NCI-H526 treated with DMSO at 0.1 percent for 48 hours (cell line): ENCODE measurements at places on chromosomes 3 and 15.

DNA sequence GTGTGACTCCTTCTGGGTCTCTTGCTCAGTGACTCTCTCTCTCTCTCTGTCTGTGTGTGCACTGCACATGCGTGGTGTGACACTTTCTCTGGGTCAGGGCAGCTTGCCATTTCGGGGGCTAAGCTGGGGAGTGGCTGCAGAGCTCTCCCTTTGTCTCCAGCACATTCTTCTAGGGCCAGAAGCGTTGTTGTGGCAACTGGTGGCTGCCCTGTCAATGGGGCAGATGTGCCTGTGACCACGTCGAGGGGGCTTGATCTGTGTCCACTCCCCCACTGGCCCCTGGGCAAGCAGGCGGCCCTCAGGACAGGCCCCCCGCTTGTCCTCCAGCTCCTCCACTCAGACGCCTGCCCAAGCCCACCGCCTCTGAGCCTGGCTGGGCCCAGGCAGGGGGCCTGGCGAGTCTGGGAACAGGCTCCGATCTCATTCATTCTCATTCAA, 67.8 kb downstream of the WNT7A start:
- no peak for DNase-seq

- no peak for DNase-seq
Observed at GRCh38 chr15:78570710-78571109, 5.4 kb downstream of the CHRNA5 start.

DNA sequence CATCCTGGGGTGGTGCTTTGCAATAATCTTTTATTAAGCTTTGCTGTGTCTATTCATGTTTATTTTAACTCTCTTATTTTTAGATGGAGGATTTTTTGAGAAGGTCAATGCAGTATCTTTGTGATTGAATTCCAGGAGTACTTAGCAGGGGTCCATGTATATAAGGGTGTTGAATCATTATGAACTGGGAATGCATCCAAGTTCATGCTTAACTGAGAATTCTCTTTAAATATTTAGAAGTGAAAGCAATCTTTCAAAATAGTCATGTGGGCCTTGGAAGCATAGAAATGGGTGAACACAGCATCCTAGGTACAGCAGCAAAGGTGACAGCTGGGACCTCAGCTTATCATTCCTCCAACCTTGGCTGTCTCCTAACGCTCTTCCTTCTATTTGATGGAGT, 27.3 kb downstream of the SPTSSB start:
- no peak for DNase-seq

GRCh38 chr15:77027697-77028450, 32.9 kb downstream of the PSTPIP1 start:
- no peak for DNase-seq

DNA sequence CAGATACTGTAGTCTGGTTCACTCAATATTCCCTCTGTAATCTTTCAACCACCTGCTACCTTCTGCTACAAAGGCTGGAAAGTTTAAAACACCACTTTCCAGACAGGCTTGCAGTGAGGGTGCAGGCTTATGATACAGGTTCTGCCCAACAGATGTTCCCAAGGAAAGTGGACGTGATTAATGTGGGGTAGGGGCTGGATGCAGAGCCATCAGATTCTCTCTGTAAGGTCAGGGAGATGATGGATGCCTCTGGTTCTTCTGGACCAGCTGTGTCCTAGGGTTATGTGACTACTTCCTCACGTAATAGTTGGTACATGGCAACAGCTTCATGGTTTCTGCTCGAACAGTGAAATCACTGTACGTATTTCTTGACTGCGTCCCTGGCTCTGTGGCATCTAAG, 11.1 kb downstream of the GPR176 start:
- DNase-seq: no peak

GRCh38 chr15:23629234-23629805, 18.3 kb downstream of the MAGEL2 start:
- DNase-seq: no peak

DNA sequence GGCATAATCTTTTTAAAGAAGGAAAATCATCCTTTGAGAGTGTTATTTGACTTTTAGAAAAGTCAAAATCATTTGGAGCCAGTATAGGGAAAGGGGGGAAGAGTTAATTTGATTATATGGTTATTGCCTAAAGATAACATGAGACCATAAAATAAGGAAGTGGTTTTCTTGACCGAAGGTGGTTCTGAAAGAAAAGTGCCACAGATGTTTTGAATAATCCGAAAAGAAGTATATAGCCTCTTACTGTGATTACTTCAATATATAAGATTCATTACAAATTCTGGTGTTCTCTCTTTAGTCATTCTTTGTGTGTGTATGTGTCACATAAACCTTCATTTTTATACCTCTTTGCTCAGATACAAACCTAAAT, 1.1 kb downstream of the DNAJB11 start:
- no peak for DNase-seq

DNA sequence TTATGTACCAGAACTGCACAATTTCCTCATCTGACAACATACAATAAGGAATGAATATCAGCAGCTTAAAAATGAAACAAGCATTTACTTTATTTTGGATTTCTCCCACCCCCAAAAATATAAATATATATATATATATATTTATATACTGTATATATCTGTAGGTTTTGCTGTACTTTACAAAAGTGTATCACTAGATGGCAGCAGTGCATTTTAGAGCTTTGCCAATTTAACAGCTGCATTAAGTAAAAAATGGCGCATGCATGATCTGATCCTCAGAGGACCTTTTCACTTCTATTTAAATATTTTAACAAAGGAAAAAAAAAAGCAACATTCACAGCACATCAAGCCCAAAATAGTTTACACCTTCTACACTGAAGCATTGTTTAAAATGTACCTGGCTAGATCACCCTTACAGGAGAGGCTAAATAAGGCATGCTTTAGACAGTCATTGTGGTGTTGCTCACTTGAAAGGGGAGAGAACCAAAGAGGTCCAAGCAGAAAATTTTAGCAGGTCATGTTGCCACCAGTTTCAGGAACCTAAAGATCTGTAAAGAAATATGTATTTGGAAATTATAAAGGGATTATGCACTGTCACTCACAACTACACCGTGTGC, 72.6 kb downstream of the NPTN start:
- DNase-seq: peak; percentile 38

DNA sequence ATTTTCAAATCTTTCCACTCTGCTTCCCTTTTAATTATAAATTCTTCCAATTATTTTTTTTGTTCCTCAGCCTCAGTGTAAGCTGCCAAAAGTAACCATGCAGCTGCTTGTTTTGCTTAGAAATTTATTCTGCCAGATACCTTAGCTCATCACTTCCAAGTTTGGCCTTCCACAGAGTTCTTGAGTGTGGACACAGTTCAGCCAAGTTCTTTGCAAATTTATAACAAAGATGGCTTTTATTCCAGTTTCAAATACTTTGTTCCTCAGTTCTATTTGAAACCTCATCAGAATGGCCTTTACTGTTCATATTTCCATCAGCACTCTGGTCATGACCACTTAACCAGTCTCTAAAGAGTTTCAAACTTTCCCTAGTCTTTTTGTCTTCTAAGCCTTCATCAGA, 10.3 kb downstream of the RTP1 start:
- DNase-seq: no peak

- DNase-seq: peak; percentile 89
Observed at GRCh38 chr15:23565395-23566070, at the start of gene MKRN3. TSS of gene MKRN3 (plus strand) at chr15:23565674. CDS start at chr15:23565783, 109 bp downstream.

DNA sequence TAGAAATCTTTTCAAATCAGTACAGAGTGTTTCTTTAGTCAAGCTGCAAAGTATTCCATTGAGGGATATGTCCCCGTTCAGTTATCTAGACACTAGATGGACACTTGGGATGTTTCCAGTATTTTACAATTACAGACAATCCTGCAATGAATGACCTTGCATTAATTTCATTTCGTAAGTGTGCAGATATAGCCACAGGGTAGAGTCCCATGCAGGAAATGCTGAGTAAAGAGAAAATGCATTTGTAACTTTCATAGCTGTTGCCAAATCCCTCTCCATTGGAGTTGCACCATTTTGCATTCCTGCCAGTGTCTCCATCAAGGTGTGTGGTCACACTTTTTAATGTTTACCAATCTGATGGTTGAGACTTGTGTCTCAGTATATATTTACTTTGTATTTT, 92.5 kb downstream of the LIPC start:
- DNase-seq: no peak

DNA sequence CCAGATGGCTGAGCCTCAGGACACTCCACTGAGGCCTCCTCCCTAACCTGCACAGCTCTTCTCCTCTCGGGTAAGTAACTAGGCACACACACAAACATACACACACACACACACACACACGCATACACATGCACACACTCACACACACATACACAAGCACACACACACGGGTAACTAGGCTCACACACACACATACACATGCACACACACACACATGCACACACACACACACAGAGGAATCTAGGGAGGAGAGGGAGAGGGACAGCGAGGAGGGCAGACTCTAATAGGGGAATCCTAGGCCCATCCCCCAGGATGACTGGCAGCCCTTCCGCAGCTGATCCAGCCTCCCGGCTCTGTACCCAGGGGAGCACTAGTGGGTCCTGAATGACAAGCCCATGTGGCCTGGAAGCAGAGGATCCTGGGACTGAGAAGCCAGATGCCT, 177.4 kb upstream of the LINGO1 start:
- DNase-seq: peak; percentile 22

DNA sequence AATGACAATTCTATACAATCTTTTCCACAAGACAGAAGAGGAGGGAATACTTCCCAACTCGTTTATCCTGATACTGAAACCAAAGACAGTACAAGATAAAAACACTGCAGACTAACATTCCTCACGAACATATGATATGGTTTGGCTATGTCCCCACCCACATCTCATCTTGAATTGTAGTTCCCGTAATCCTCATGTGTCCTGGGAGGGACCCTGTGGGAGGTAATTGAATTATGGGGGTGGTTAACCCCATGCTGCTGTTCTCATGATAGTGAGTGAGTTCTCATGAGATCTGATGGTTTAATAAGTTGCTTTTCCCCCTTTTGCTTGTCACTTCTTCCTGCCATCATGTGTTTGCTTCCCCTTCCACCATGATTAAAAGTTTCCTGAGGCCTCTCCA, 83.9 kb upstream of the PROK2 start:
- DNase-seq: no peak

GRCh38 chr3:190444006-190444405, 5.7 kb downstream of the TMEM207 start:
- DNase-seq: no peak

DNA sequence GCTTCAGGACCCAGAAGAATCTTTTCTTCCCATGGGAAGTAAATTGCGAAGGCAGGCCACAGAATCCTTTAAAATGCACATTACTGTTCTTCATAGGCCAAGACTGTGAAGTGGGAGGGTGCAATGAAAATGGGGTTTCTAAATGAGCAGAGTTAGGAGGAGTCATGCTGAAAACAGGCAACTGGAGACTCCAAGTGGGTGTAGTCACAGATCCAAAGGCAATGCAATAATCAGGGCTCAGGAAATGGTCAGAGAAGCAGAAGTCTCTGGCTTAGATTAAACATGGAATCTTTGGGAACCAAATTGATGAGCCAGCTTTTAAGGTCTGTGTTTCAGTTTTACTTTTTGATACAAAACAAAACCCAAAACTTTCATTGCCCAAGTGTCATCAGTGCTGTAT, 37.6 kb downstream of the HHLA2 start:
- DNase-seq: no peak

GRCh38 chr3:141403576-141403975, 35.3 kb downstream of the ZBTB38 start:
- no peak for DNase-seq

GRCh38 chr15:28098766-28099554, at the start of gene OCA2:
TSS of gene OCA2 (minus strand) at chr15:28099315. CDS start at chr15:28081874, 17,441 bp downstream.
- peak; percentile 65 for DNase-seq

DNA sequence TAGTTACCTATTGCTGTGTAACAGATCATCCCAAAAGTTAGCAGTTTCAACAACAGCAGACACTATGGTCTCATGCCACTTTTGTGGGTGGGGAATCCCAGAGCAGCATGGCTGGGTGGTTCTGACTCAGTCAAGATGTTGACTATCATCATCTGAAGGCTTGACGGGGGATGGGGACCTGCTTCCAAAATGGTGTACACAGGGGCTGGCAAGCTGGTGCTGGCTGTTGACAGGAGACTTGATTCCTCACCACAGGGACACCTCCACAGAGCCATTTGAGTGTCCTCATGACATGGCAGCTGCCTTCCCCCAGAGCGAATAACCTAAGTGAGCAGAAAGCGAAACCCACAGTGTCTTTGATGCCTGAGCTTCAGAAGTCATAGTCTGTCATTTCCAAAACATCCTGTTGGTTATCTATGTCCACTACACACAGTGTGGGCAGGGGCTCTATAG, 19.1 kb downstream of the DNAJB8 start:
- DNase-seq: no peak

GRCh38 chr3:13192471-13193213, 119.4 kb upstream of the IQSEC1 start:
- no peak for DNase-seq

DNA sequence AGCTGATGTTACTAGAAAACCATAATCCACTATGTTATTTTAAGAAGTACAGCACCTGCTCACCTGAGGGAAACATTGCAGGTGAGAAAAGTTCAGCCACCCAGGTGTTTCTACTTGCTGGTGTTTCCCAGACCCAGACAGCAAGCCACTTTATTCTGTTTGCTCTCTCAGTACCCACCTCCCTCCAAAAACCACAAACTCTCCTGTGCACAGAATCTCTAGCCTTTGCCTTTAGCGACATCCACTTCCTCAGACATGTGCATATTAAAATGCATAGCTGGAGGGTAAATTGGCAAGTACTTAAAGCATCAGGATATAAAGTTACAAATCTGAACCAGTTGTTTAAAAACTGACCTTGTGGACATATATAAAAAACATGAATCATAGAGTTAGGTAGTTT, 36.7 kb downstream of the VGLL3 start:
- DNase-seq: peak; percentile 73

DNA sequence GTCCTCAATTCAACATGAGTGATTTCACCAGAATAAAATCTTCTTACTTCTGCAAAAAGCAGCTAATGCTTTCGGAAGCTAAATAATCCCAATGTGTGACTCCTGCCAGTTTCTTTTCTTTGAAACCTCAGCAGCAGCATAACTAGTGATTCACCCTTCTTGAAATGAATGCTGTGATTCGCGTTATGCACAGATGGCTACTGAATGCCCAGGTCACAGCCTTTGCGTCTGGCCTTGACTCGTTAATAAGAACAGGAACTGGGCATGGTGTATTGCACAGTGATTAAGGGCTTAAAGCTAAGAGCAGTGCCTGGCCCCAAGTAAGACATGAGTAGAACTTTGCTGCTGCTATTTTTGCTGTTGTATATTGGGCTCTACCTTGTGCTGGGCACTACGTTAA, 19.0 kb downstream of the CGNL1 start:
- DNase-seq: no peak
